A172 (cell line): ENCODE measurements at places on chromosomes 7 and 10.

- DNase-seq, result peak; percentile 19
Measured at GRCh38 chr7:151796091-151796870, 80.6 kb downstream of the PRKAG2 start.

DNA sequence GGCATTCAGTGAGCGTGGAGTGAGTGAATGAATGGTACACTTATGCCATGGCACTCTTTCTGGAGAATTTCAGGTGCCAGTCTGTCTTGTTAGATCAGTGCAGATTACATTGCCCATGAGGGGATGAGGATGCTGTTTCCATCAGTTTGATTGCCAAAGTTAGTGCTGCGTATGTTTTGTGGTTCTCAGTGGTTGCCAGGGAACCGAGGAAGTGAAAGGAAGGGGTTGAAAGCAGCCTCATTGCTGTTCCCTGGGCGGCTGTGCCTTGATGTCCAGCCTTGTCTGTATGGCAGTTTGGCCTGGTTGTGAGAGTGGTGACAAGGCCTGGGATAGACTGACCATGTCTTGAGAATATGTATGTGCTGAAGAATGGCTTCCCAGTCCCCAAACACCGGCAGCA, 30.2 kb downstream of the WBP1L start:
- DNase-seq, result no peak

DNA sequence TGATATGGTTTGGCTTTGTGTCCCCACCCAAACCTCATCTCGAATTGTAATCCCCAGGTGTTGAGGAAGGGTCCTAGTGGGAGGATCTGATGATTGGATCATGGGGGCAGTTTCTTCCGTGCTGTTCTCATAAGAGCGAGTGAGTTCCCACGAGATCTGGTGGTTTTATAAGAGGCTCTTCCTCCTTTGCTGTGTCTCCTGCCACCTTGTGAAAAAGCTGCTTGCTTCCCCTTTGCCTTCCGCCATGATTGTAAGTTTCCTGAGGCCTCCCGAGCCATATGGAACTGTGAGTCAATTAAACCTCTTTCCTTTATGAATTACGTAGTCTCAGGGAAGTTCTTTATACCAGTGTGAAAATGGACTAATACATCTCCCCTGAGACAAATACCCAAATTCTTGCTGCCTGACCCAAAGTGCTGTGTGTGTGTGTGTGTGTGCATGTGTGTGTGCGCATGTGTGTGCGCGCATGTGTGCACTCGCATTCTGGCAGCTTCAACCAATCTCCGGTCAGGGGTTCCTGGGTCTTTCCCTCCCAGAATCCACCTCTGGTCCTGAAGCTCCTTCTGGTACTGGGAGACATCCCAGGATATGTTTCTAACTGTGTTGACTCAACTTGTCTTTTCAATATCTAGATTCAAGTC, 98.1 kb upstream of the LRRC4 start:
- no peak for DNase-seq

GRCh38 chr10:32051926-32052325, 4.3 kb downstream of the KIF5B start:
- DNase-seq, result no peak

GRCh38 chr10:93999401-93999851, 5.7 kb downstream of the PLCE1 start:
- DNase-seq, result no peak

DNA sequence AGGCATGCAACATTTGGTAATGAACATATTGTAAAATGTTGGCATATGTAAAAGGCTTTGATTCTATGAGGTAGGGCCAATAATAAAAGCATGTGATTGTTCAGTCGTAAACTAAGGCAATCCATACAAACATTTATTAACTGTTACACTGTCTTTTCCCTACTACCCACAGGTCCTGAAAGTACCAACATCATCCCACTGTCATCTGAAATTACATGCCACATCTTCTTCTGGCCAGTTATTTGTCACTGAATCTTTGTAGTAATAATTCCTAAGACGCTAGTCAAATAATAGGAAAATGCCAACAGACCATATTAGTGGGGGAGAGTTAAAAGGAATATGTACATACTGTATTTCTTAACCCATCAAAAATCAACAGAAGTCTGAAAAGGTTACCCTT, 27.2 kb downstream of the DNAJC1 start:
- DNase-seq, result no peak

GRCh38 chr10:6089334-6090219, 743 bp downstream of the RBM17 start:
- no peak for DNase-seq

DNA sequence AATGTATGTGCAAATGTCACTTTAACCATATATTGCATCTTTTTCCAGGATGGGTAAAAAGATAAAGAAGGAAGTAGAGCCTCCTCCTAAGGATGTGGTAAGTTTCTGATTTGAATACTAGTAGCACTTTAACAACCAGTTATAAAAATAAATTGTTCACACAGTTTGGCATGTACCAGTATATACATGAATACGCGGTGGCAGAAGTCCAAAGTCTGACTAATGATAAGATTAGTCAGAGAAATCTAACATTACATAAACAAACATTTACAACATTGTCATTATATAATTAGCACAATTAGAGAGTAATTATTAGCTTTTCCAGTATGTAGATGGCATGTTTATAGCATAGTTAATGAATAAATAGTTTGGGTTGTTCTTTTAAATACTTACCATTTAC, 4.1 kb downstream of the ARMC3 start:
- DNase-seq, result peak; percentile 67

- no peak for DNase-seq
Measured at GRCh38 chr7:5213286-5213645, 23.2 kb downstream of the WIPI2 start.

DNA sequence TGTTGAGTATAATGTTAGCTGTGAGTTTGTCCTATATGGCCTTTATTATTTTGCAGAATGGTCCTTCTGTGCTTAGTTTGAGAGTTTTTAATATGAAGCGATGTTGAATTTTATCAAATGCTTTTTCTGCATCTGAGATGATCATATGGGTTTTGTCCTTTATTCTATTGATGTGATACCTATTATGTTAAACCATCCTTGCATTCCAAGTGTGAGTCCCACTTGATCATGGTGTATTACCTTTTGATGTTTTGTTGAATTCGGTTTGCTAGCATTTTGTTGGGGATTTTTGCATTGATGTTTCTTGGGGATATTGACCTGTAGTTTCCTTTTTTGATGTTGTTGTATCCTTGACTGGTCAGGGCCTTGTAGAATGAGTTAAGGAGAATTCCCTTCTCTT, 166.4 kb downstream of the MLLT10 start:
- no peak for DNase-seq

GRCh38 chr7:158858592-158859503, 2.5 kb downstream of the DYNC2I1 start:
- DNase-seq, result no peak

DNA sequence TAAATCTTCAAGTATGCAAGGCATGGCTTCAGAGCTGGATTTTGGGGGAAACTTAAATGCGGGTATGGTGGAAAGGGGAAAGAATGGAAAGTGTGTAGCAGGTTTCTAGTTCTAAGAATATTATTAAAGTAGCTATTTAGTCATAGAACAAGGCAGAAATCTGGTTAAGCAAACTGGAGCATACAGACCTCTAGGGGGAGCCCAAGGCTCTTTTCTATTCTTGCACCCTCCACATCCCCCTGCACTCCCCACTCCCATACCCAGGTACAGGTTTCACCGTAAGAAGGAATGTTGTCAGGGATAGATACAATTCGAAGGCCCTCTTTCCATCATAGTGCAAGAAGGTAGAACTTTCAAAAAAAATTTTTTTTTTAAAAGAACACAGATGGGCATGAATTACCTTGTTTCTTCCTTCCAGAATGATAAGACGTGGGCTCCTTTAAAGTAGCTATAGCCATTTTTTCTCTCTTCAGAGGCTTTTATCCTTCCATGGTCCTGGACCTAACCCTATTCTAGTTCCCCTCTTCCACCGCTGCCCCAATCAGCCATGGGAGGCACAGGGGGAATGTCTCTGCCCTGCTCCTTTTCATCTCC, 41.5 kb upstream of the SMIM30 start:
- peak; percentile 60 for DNase-seq

- no peak for DNase-seq
Measured at GRCh38 chr10:52785418-52785817, 12.8 kb upstream of the MBL2 start.

- peak; percentile 61 for DNase-seq
Measured at GRCh38 chr10:114486938-114487814, 82.9 kb upstream of the AFAP1L2 start.

GRCh38 chr10:133445268-133445732, 8.4 kb upstream of the SCART1 start:
- no peak for DNase-seq

- no peak for DNase-seq
Measured at GRCh38 chr10:83943049-83943448, 196.3 kb upstream of the GHITM start.

GRCh38 chr10:28595613-28596012, 62.7 kb downstream of the WAC start:
- DNase-seq, result no peak

DNA sequence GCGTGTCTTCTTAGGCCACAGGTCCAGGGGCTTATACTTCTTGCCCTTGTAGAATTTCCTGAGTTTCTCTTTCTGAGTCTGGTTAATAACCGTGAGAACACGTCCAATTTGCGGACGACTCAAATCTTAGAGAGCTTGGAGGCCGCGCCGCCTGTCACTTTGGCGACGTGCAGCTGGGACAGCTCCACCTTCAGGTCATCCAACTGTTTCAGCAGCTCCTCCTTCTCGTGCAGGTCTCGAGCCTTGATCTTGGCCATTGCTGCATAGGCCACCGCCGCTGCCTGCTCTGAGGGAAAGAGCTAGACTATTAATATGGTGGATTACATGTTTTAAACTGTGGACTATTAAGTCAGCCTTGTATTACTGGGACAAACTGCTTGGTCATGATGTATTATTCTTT, 26.9 kb downstream of the EVX1 start:
- no peak for DNase-seq

DNA sequence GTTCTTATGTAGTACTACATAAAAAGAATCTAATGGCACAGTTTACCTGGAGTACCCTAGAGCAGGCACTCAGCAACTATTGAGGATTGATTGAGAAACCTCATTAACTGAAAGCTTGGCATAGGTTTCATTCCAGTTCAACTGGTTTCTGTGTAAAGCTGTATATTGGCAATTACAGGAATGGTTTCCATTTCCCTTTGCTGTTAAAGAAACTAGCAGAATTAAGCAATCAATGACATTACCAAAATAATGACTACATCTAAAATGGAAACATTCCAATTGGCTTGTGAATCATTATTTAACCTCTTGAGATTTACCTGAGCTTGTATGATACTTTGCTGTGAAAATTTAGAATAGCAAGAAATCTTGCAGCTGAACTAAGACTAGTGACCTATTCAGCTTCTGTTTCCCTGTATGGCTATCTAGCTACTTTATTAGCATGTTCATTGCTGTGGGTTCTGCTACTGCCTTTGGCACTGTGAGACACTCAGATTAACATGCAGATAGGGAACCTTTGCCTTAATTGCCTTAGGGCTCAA, 33.5 kb upstream of the CADPS2 start:
- no peak for DNase-seq

DNA sequence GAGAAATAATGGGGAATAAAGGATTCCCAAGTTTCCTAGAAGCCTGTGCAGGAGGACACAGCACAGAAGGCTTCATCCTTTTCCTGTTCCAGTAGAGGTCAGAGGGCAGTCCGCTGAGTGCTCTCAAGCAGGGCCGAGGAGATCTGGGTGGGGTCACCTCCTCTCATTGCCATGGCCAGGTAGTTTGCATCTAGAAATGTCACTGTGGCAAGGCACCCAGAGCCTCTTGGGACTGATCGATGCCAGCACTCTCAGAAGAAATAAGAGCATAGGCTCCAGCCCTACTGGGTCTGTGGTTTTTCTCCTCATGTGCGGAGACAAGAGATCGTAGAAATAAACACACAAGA, 7.9 kb downstream of the NUB1 start:
- no peak for DNase-seq

GRCh38 chr7:20450536-20450935, 119.8 kb downstream of the ITGB8 start:
- DNase-seq, result no peak

GRCh38 chr10:26491276-26491675, 53.1 kb downstream of the APBB1IP start:
- DNase-seq, result no peak

DNA sequence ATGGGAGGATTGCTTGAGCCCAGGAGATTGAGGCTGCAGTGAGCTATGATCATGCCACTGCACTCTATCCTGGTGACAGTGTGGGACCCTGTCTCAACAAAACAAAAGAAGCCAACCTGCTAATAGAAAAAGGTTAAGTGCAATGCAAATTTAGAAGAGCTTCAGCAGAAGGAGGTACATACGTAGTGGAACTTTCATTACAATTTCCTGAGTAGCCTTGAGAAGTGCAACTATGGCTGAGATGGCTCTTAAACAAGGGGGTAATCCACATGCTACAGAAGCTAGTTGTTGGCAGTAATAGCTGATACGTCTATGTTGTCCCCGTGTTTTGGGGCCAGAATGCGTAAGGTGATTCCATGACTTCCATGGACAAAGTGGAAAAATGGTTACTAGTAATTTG, 10.7 kb upstream of the NT5C3A start:
- DNase-seq, result no peak

DNA sequence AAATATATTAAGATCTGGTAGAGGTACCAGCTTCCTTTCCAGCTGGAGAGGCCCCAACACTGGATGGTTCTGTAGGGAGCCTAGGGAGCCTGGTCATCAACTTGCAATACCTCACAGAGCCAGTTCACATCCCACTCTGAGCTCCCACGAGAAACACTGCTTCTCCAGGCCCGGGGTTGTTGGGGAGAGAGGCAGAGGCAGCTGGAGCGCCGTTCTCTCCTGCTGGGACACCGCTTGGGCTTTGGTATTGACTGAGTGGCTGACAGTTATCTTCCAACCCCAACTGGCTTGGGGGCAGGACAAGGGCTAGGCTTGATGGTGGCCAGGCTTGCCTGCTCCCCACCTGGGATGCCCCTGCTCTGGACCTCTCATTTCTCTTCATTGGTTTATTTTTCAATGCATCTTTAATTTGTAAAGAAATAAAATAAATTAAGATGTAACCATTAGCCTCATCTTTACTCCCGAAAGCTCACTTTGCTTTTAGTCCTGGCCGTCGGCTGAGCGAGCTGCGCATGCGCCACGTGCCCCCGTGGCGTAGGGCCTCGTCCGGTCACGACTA, 10.0 kb upstream of the CHCHD1 start:
- DNase-seq, result no peak

DNA sequence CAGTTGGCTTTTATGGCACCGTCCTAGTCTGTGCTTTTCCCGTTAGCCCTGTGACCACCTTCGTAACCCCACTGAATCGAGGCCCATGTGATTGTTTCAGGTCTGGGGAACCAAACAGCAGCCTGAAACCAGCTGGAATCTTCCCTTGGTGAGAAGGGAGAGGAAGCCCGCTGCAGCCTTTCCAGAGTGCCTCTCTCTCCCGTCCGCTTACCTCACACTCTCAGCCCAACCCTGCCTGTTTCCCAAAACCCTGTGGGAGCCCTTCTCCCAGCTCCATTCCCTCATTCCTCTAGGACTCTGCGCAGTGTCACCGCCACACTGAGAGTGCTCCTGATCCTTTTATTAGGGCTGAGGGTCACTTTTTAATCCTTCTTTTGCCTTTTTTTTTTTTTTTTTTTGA, 139.6 kb downstream of the WDR37 start:
- DNase-seq, result no peak

- DNase-seq, result no peak
Measured at GRCh38 chr7:99369767-99370391, 4.7 kb upstream of the ARPC1B start.

GRCh38 chr10:87927091-87927490, 63.7 kb downstream of the PTEN start:
- no peak for DNase-seq

- DNase-seq, result no peak
Measured at GRCh38 chr10:6917125-6917524, 337.0 kb upstream of the PRKCQ start.

- peak; percentile 59 for DNase-seq
Measured at GRCh38 chr7:37081436-37081835, 357.1 kb upstream of the AOAH start.

GRCh38 chr7:106767078-106767477, 98.0 kb upstream of the PIK3CG start:
- DNase-seq, result peak; percentile 34
